ENCODE measurements at places on chromosomes 6 and 20.

DNA sequence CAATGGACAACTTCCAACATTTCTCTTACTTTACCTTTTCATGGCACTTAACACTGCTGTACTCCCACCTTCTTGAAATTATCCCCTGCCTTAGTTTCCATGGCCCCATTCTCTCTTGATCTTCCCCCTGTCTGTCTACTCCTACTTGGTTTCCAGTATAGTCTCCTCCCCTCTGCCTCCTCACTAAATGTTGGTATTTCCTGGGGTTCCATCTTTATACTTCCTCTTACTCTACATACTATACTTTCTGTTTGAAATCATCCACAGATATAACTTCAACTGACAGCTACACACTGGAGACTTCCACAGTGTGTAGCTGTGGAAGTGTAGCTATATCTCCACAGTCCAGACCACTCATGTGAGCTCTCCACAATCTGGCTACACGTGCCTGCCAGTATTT, 13.5 kb downstream of the ZHX3 start:
- DNase-seq: no peak

GRCh38 chr20:55761100-55761499, 244.2 kb downstream of the CBLN4 start:
- no peak for DNase-seq

DNA sequence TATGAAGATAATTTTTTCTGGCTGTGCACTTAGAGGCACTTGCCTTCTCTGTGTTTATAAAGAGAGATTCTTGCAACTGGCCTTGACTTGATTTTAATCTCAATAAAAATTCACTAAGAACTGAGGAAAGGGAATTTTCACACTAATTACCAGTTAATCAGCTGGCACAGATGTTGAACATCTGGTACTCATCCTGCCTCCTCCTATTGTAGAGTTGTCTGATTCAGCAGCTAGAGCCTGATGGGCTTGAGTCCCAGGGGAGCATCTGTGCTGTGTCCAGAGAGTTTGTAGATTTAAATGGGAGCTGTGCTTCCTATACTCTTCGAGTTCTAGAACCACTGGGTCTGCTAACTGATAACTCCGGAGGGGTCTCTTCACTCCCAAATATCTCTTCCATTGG, 284.4 kb upstream of the RNF24 start:
- no peak for DNase-seq

DNA sequence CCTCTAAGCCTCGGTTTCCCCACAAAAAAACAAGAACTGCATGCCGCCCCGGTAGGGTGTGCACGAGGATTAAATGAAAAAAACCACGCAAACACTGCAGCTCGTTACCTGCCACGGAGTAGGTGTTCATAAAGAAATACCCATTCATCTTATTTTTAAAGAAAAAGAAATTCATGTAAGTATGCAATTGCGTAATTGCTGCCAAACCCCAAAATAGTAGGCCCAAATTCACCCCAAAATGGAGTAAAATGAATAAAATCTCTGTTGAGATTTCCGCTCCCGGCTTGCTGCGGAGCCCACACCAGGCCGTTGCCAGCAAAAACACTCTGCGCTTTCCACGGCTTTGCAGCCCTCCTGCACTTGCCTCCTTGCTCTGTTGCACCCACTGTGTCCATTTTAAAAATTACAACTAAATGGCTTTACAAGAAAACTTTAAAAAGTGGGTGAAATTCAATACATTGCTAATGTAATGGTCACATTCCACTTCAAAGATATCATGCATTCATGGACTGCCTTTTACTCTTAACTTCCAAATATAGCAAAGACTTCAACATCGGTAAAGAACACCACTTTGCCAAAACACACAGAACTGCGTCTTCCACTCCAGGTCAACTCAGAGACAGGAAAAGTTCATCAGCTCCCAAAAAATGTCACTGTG, 125.0 kb downstream of the ZMYND8 start:
- no peak for DNase-seq

- DNase-seq: peak; percentile 65
Observed at GRCh38 chr6:108115598-108116058, 41.1 kb upstream of the OSTM1 start.

- peak; percentile 79 for DNase-seq
Observed at GRCh38 chr6:153131037-153131981, at the start of gene RGS17. RGS17 (minus strand) TSS chr6:153131282; CDS start chr6:153044018, 87,264 bp downstream.

All from glutamatergic neuron (in vitro differentiated cells).